HEK293T (cell line): ENCODE measurements at places on chromosomes 7 and 10.

- DNase-seq = no peak
Measured at GRCh38 chr10:22682237-22683139, 31.9 kb downstream of the PIP4K2A start.

DNA sequence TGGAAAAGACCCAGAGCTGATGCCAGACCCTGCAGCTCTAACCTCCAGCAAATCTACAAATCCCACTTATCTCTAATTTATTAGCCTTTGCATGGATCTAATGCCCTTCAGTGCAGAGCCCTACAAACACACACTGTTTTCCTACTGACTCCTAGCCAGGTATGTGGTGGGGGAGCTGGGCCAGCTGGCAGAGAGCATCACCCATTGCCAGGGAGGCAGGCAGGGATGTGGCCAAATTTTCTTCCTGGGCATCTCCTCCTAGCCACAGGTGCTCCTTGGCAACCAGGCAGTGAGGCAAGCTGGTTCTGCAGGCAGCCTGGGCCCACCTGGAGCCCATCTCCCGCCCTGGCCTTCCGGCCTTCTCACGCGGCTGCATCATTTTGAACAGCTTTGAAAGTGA lies 55.9 kb upstream of the EMX2 start:
- no peak for DNase-seq

GRCh38 chr7:23468526-23469149 lies 1.7 kb downstream of the IGF2BP3 start:
- no peak for DNase-seq

GRCh38 chr7:12025246-12025645 lies 185.8 kb upstream of the TMEM106B start:
- no peak for DNase-seq

DNA sequence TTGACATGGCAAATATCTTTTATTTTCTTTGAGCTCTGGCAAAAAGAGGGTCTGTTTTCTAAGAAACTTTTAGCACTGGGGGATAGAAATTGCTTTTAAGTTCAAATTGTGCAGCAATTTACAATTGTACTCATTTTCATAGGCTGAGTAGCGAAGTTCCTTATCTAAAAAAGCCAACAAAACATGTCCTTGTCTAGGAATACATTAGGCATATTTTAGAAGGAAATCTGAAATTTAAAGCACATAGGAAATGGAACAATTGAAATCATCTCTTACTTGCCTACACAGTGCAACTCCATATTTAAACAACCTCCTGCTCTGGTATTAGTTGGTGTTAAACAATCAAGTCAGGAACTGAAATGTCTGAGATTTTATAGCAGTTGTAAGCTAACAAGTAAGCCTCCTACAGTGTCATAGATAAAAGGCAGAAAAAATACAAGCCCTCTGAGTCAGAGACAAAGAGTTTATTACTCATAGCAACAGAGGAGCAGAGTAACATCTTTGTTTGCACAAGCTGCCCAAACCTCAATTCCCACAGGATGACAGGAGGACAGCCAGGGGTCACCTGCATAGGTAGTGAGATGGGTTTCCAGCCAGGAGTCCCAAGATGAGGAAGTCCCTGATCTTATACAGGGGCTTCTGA lies 280.2 kb upstream of the HGF start:
- DNase-seq = peak; percentile 7

DNA sequence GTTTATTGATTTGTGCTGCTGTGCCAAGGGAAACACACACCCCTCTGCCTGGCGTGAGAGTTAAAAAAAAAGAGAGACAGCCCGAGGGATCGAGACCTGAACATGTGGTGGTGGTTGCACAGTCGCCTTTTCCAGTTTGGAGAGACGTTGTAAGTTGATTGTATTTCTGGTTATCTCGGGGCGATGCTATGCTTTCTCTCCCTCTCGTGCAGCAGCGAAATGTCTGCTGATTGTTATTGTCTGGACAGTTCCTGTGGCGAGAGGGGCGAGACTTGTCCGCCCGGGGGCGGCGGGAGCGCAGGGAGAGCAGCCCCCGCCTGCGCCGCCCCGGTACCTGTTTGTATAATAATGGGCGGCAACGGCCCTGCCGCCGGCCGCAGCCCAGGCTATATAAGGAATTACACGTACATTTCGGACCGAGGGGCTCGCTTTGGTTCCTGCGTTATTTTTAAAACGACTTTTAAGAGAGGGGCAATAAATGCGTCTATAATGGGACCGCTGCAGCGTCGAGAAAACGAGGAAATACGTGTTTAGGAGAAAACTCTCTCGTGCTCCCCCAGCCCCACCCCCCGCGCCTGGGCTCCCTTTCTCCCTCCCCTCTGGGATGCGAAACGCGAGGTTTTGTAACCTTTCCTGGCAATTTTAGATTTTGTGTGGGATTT lies 1.7 kb downstream of the ZEB1 start:
- DNase-seq = peak; percentile 25

- no peak for DNase-seq
Measured at GRCh38 chr7:106178593-106179134, 66.6 kb upstream of the SYPL1 start.

DNA sequence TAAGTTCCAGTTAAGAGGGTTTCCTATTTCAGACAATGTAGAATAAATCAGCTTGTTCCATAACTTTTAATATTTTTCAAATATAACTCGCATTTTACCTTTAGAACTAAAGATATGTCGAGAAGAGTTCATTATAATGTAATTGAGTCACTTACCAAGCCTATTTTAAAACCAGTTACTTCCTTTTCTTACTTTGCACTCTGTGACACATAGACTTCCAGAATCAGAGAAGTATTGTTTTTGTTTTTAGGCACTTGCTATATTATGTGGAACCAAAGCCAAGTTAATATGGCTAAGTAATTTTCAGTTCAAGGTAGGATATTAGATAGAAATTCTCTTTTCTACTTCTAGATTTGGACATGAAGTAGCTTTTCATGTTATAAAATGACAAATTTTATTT lies 182.7 kb upstream of the PRPS1L1 start:
- no peak for DNase-seq

- no peak for DNase-seq
Measured at GRCh38 chr7:139680676-139681462, 96.9 kb downstream of the HIPK2 start.

- no peak for DNase-seq
Measured at GRCh38 chr7:118280319-118281012, 56.0 kb downstream of the ANKRD7 start.

DNA sequence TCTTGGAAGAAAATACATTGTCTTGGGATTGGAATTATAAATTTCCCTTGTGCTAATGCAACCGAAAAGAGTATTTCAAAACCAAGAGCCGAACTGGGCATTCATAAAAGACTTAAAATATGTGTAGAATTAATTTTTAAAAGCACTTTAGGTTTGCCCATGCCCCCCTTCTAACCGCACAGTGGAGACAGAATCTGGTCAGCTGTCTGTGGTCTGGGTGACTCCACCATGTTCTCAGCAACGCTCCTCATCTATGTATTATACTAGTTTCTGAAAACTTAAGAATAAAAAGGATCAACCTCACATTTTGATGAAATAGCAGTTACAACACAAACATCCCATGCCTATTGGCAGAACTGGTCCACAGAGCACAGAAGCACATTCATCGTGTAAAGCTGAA lies 192.6 kb upstream of the C7orf33 start:
- no peak for DNase-seq

GRCh38 chr10:32350811-32351350 lies 3.9 kb upstream of the EPC1 start:
- no peak for DNase-seq

DNA sequence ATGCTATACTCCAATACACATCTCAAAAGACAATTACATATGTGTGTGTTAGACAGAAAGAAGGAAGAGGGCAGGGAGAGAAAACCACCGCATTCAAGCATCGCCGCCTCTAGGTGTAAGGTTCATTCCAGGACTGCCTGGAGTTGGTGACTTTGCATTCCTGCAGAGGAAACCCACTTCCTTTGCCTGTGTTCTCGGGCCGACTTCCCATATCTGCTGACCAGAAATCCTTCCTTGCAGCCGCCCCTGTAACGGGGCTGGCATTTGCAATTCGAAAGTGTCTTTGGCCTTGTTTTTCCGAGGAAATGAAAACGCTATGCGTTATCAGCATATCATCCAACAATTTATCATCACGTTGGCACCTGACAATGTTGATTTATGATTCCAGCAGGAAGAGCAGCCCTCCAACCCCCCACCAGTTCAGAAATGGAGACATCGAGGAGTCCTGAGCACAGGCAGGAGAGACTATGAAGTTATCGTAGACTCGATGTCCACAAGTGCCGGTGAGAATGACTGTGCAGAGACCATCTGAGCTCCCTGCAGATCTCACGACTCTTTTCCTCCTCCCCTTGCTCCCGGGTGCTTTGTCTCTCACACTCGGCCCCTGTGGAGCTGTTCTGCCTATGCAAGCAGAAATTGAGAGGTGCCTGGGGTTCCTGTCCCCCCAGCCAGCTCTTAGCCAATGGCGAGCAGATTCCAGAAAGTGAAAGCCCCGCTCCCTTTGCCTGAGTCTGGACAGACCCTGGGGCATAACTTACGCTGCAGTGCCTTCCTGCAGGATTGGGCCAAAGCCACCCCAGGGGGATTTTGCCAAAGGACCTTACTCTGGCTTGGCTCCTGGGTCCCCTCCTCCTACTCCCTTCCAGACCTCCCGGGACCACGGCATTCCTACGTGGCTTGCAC lies 68.9 kb upstream of the FOXK1 start:
- no peak for DNase-seq

DNA sequence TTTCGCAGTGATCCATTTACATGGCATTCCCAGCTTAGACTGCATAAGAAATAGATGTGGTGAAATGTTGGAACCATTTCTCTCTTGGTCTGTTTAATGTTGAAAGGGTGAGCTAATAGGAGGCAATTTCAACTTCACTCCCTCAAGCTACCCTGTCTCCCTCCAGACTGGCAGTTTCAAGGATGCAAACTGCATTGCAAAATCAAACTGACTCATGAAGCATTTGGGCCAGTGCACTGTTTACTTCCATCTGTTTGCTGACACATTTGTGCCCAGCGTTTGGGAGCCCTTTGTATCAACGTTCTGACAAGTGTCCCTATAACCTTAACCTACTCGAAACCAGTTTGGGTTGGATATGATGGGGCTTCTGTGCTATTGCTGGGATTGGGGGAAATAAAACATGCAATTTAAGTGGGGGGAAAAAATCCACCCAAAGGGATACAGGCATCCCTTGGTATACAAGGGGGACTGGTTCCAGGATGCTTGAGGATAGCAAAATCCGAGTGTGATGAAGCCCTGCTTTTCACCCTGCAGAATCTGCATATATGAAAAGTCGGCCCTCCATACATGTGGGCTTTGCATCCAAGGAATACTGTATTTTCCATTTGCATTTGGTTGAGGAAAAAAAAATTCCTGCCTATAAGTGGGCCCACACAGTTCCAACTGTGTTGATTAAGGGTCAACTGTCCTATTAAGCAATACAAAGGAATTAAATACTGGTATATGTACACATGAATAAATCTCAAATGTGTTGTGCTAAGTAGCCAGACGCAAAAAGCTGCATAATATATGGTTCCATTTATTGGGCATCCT lies 15.6 kb downstream of the RHEB start:
- no peak for DNase-seq

DNA sequence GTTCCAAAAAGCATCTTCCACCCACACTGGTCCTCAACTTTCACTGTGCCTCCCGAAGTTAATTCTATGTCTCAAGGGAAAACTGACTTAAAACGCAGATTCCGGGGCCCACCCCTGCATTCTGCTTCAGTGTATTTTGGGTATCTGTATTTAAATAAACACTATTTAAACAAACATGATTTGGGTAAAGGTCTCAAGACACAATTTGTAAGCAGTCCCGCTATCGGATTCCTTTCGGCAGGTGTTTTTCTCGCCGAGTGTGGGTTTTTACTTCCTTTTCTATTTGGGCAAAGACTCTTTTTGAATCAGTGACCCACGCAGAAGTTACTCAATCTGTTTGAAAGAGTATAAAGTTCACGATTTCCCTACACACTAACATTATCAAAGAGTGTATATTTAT lies 1.2 kb downstream of the PDIA4 start:
- no peak for DNase-seq

DNA sequence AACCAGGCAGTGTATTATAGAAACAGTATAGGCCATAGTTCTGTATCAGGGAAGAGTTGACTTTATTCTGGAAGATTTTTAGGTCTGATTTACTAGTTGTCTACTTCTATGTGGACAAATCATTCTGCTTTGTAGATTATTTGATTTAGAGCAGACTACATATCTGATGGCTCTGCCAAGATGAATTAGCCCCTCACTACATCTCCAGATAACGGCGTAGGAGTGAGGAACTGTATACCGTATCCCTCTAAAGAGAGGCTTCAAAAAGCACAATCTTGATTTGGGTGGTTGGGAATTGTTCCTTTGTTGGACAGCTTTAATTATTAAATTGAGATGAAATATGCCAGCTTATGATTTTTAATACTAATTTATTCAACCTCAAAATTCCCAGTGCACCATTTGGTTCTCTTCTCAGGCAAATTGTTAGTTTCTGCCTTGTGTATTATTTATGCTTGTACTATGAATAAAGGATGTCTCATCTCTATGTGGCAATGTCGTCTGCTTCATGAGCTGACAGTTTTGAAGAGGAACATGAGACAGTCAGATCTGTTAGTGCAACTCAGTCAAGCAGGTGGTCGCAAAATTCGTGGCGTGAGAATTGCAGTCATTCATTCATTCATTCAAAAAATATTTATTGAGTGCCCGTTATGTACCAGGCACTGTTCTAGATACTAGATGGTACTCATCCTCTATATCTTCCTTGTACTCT lies 422.8 kb downstream of the EXOC4 start:
- DNase-seq = no peak

DNA sequence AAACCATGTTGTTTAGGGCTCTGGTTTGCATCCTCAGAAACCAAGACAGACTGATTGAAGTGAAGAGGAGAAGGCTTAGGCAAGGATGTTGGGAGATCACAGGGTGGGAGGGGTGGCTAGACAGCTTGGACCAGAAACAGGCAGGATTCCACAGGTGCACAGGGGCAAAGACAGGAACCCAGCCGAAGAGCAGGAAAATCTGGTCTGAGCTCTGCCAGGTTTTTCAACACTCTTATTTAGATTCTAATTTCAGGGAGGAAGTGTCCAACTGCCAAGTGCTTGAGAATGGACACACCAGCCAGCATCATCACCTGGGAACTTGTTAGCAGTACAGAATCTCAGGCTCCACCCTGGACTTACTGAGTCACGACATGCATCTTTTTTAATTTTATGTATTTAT lies 93.8 kb downstream of the MARCHF5 start:
- DNase-seq = no peak

- no peak for DNase-seq
Measured at GRCh38 chr7:80783678-80784327, 135.0 kb downstream of the SEMA3C start.

DNA sequence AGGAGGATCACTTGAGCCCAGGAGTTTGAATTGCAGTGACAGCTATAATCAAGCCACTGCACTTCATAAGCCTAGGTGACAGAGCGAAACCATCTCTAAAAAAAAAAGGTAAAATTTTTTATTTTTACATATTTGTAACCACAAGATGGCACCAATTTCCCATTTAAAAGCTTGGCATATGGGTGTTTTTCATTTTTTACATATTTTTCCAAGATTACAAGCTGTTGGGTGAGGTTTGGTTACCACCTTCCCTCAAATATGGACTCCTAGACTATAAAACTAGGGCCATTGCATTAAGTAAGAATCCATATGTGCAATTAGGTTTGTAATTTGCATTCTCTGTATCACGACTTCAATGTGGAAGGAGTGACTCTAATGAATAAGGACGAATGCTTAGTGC lies 129.3 kb upstream of the ACBD5 start:
- DNase-seq = no peak
